ENCODE measurements at places on chromosomes 6 and 20.

DNA sequence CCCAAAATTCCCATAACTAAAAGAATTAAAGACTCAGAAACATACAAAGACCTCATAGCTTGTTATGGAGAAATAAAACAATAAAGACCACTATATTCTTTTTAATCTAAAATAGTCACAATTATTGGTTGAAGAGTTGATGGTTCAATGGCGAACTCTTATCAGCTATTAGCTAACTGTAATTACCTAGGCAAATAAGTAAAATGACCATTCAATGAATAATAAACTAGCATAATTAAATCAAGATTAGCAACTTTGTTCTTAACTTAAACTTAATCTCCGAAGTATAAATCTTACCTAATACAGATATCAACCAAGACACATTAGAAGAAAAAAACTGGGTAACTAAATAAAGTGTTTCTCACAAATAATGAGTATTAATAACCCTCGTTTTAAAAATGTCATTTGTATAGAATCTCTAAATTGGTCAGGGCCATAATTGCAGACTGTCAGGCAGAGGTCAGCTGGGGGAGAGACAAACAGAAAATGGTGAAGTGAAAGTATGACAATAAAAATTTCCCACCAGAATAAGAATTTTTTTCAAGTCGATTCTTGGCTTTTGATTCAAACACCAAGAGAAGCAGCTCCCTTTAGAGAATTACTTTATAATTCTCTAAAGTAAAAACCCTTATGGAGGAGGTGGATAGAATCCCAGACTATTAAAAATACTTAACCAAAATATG, 1.7 kb downstream of the FKBP5 start:
- DNase-seq = no peak

- no peak for DNase-seq
Measured at GRCh38 chr6:152087701-152088100, 280.2 kb downstream of the ESR1 start.

- no peak for DNase-seq
Measured at GRCh38 chr6:66825539-66825938, 1118.5 kb upstream of the EYS start.

DNA sequence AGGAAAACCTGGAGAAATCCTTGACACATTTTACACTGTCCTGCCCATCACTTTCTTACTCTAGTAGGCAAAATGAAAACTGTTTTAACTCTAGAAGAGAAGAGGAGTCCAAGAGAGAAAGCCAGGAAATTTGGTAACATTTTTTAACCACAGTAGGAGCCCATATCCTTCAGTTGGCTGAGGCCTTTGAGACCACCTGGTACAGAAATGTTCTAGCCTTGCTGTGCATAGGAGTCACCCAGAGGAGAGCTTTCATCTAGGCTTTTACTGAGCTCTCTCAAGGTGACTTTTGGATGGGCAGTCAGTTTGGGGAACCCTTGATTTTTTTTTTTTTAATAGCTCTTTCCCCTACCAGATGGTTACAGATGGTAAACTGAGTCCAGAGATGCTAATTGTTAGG, 25.0 kb downstream of the LRRN4 start:
- DNase-seq = no peak

DNA sequence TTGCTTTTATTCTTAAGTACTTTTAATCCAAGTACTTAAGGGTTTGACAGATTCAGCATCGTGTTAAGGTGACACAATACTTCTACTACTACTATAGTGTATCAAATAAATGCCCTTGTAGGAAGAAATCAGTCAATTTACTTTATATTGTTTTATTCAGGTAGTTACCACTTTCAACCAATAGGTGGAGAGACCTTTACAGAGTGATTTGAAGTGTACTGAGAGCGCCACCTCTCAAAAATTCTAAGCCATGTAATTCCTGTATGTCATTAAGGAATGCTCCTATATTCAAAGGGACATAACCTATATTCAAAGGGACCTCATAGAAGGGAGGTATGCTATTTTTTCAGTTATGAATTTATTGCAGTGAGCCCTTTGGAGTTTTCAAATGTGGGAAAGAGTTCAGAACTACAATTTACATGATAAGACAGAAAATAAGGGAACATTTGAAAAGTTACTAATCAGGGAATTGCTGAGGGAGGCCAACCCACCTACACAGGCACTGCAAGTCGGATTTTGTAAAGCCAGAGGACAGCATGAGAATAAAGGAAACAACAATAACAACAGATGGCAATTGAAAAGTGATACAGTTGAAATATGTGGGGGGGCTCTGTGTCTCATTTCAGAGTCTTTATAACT, 955.6 kb downstream of the TBC1D32 start:
- DNase-seq = no peak

DNA sequence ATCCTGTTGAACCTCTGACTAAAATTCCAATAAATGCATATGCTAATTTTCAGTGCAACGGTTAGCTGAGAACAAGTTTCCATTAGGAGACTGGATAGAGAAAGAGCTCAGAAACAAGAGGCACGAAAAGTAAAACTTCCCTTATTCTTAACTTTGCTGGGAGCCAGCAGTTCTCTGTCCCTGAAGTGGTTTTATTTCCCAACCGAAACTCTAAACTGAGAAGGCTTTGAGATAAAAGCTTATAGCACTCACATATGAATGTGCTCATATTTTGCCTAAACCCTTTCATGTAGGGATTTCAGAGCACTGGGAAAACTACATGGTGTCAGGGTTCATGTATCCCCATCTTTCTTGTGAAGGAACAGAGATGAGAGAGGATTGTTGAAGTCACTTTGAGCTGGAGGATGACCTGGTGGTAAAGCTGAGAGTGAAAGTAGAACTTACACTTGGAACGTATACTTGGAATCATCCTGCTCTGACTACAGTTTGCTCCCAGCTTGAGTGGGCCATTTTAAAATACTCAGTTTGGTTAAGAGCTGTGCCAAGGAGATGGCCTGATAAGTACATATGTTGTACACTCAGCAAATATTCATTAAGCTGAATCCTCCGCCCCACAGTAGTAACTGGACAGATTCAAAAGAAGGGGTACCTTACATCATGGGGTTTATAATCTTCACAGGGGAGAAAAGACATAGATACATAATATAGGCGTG, 324.2 kb upstream of the CNR1 start:
- no peak for DNase-seq

DNA sequence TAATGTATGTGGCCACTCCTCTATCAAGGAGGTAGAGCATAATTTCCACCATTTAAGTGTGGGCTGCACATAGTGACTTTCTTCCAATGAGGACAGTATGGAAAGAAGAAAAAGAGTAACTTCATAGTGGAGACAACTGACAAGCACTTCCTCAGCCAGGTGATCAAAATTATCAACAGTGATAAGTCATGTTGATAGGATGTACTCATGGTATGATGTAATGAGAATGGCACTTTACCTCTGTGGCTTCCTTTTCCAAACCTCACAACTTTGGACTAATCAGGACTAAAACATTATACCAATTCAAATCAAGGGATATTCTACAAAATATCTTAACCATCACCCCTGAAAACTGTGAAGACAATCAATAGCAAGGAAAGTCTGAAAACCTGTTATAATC, 302.3 kb upstream of the CITED2 start:
- no peak for DNase-seq

GRCh38 chr6:146056506-146056905, 27.6 kb downstream of the GRM1 start:
- DNase-seq = no peak

- DNase-seq = no peak
Measured at GRCh38 chr6:131251590-131252199, 116.4 kb downstream of the AKAP7 start.

- DNase-seq = no peak
Measured at GRCh38 chr6:128515550-128516513, 4.6 kb downstream of the PTPRK start.

GRCh38 chr20:15656124-15656523, 917.1 kb downstream of the KIF16B start:
- no peak for DNase-seq

- DNase-seq = no peak
Measured at GRCh38 chr6:110318971-110319370, 39.2 kb downstream of the METTL24 start.

DNA sequence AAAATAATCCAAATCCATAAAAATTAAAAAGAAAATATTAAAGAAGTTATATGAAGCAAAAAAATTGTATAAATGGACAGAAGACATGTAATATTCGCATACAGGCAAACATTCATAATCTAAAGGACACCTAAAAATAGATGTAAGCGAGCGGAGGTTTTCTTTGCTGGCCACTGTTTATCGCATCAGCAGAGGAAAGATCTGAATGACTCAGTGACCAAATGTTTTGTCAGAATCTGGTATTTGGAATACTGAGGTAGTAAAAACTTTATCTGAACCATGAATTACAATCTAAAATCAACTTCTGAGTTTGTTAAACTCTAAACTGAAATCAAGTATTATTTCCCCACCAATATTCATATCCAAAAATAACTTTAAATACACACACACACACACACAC, 7.8 kb downstream of the TSPYL4 start:
- DNase-seq = no peak

DNA sequence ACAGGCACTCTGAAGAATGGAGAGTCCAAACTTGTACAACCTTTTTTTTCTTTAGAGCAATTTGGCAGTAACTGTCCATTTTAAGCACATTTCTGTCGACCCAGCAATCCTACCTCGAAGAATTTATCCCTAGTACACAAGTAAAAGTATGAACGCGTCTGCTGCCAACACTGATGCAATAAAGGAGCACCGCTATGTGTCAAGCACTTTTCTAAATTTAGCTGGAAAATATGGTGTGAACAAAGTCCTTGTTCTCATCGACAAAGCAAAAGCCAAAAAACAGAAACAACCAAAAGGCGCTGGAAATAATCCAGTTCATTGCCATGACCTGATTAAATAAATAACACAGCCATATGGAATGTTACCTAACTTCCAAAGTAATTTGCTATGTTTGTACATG, 1.1 kb downstream of the DPM1 start:
- no peak for DNase-seq

DNA sequence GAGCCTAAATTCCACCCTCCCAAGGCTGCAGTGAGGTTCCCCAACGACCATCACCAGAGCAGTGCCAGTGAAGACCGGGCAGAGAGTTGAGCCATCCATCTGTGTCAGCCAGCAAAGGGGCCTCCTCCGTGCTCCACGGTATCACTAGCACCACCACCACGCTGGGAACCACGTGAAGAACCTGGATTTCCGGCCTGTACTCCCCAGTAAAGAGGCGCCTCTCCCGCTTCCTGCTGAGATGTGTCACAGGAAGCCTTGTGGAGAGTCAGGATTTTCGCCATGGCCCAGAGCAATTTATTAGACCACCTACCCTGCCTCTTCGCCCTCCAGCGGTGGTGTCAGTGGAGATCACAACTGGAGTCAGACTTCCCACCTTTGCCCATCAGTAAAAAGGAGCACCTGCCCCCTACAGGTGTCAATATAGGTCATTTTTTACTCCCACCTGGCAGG, 28.8 kb downstream of the CPXM1 start:
- DNase-seq = no peak

GRCh38 chr6:125008957-125009356, 46.7 kb downstream of the RNF217 start:
- no peak for DNase-seq

DNA sequence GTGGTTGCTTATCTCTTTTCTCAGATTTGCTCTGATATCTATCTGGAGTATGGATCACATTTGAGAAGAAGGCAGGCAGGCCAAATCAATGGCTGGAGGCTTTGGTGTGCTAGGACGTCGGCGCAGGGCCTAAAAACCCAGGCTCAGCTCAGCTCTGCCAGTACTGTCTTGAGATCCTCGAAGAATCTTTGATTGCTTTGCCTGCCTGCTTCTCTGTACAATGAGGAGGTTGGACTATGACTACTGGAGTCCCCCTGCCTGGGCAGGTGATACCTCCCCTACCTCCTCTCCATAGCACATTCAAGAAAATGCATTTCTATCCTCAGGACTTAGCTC, 25.1 kb downstream of the KCNK5 start:
- DNase-seq = no peak
